Frontal cortex (tissue), 4 donors: ENCODE measurements at places on chromosomes 12 and 14.

DNA sequence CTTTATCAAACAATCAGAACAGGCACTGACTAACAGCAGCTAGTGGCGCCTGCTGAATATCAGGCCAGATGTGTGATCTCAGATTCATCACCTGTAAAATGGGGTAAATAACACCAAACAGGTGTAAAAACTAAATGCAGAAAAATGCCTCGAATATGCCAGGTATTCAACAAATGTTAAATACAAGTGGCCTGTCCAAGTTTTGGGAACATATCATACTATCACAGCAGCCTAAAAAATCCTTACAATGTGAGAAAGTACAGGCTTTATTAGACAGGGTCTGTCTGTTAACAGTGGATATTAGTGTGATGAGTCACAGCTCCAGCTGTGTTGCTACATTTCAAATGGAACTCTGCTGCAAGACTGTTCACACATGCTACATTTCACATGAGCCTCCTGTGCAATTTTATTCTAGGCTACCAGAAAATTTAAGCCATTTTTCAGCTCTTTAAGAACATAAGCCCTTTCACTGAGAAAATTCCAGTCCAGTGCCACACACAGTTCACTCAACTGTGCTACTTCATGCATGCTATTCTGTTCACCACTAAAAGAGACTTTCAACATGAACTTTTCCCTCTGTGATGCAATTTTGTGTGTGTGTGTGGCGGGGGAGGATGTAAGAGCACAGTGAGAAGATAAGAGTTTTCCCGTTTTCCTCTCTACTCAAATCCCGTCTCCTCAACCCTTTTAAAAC lies 56.7 kb downstream of the MSRB3 start:
- no peak for DNase-seq

DNA sequence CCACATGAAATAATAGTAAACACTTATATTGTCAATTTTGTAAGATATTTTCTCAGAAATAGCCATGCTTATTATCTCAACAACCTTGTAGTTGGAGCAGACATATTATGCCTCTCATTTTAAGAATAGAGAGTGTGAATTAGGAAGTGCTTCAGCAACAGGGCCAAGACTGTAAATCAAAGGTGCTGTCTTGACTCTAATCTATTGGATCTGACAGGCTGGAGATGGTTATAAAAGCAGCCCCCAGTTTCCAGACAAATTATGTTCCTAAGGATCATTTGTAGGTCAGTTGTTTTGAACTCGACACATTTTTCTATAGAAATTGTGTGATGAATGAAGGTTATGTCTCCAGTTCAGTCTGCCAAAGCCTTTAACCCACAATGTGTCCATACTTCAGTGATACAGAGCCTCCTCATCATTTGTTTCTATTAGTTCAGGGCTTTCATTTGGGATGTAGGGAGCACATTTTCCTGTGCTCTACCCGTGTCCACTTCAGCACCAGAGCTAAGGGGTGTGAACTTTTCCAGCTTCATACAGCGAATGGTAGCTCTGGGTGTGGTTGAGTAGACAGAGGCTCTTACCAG lies 284.8 kb upstream of the FBXO33 start:
- DNase-seq = no peak

- DNase-seq = no peak
These were observed 3.7 kb downstream of the ABHD12B start for GRCh38 chr14:50875359-50876070.

DNA sequence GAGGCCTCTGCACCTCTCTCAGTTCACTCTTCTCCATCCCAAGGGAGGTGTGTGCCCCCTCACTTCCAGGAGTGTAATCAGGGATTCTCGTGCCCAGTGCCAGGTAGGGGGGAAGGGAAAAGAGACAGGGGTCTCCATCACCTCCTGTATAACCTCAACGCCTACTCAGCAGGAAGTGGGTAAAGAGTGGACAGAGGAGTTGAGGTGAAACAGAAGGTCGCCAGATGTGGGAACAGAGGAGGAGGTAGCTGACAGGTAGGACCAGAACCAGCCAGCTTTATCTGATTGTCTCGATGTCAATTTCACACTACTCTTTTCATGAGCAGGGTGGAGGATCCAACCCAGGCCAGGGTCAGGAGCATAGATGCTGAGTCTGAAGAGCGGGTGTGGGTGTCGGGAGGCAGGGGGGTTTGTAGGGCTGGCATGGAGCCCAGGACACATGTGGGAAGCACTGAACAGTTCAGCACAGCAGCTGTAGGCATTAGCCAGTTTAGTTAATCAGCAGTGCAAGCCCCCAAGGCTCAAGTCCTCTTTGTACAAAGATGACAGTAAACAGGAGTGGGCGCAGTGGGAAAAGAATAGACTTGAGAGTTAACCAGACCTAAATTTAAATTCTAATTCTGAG lies 213.5 kb downstream of the PELI2 start:
- DNase-seq = no peak

GRCh38 chr14:89491711-89492381 lies 74.8 kb upstream of the FOXN3 start:
- DNase-seq = no peak

GRCh38 chr14:99094901-99095300 lies 177.1 kb downstream of the BCL11B start:
- DNase-seq = no peak

GRCh38 chr14:50801706-50802105 lies 29.3 kb downstream of the NIN start:
- no peak for DNase-seq

- no peak for DNase-seq
These were observed 34.4 kb downstream of the CDK17 start for GRCh38 chr12:96365604-96366380.

GRCh38 chr14:34711796-34712712 lies 2.3 kb downstream of the CFL2 start:
- no peak for DNase-seq

- DNase-seq = peak; percentile 49
These were observed 507 bp downstream of the BAZ2A start for GRCh38 chr12:56629459-56630179.

DNA sequence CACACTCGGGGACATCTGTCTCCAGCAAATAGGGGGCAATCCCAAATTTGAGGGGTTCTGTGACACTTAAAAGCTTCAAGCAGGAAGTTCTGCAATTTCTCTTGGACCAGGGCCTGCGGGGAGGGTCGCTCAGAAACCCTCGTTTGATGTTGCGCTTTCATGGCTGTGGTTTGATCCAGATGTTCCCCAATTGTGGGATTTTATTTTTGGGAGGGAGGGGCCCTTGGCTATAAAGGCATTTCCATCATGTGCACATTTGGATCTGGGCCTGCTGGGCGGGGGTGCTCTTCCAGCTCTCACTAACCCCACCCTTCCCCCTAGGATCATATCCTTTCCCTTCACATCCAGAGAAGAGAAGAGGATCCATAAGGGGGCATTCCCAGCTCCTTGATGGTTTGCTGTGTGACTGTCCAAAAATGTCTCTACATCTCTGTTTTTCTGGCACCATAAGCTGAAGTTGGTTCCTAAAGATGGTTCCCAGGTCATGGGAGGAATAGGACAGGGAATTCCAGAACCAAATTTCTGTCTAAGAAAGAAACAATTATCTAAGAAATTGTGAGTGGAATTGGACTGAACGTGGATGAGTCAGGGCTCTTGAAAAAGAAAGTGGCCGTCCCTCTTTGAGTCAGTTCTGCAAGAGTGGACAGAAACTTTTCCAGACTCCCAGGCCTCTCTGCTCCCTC lies 47.2 kb downstream of the SMUG1 start:
- DNase-seq = no peak

- no peak for DNase-seq
These were observed 44.4 kb downstream of the AMN start for GRCh38 chr14:102966681-102967505.
